Neuronal stem cell (in vitro differentiated cells): ENCODE measurements at places on chromosomes 6 and 20.

- H3K27me3 ChIP-seq = peaks cover 16% of the 10 kb centered on the region
- no peaks in the 10 kb centered on the region for H3K36me3 ChIP-seq
- H3K4me3 ChIP-seq = no peak overlapping the region
- no peak for DNase-seq
- peaks cover 12% of the 10 kb centered on the region for H3K4me1 ChIP-seq
- H3K27ac ChIP-seq = no peak overlapping the region
Observed at GRCh38 chr6:107716688-107717089, 107.4 kb downstream of the SCML4 start.

DNA sequence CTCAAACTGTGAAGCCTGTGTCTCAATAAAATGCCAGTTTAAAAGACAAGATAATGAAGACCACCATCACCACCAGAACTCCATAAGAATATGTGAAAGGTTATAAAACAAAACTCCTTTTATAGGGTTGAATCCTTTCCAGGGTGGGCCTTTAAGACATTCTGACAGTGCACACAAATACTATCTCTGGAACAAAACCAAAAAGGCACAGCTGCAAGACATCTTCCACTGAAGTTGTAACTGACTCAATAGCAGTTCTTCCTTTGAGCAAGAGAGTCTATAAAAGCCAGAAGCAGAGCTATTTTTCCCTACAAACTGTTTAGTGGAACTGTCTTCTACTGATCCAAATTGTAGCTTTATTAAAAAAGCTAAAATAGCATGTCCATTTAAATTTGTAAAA lies 81.6 kb downstream of the EPB41L2 start:
- H3K4me1 ChIP-seq = peaks cover 23% of the 10 kb centered on the region
- no peak overlapping the region for H3K27ac ChIP-seq
- DNase-seq = no peak

GRCh38 chr20:24999568-24999967 lies 7.0 kb upstream of the APMAP start:
- no peaks in the 10 kb centered on the region for H3K27me3 ChIP-seq
- no peak overlapping the region for H3K27ac ChIP-seq
- peaks cover 6% of the 10 kb centered on the region for H3K4me1 ChIP-seq
- H3K36me3 ChIP-seq = no peaks in the 10 kb centered on the region
- no peak for DNase-seq
- H3K4me3 ChIP-seq = no peak overlapping the region

GRCh38 chr6:46352541-46353268 lies 138.5 kb downstream of the RCAN2 start:
- H3K4me3 ChIP-seq = no peak overlapping the region
- no peak for DNase-seq

GRCh38 chr6:137165375-137166246 lies 7.8 kb downstream of the IL22RA2 start:
- H3K4me3 ChIP-seq = no peak overlapping the region
- no peaks in the 10 kb centered on the region for H3K36me3 ChIP-seq
- DNase-seq = no peak
- H3K4me1 ChIP-seq = no peaks in the 10 kb centered on the region
- H3K27me3 ChIP-seq = no peaks in the 10 kb centered on the region

GRCh38 chr20:1792274-1792673 lies 102.9 kb upstream of the SIRPA start:
- no peak overlapping the region for H3K4me3 ChIP-seq
- no peaks in the 10 kb centered on the region for H3K36me3 ChIP-seq
- H3K27me3 ChIP-seq = no peaks in the 10 kb centered on the region

DNA sequence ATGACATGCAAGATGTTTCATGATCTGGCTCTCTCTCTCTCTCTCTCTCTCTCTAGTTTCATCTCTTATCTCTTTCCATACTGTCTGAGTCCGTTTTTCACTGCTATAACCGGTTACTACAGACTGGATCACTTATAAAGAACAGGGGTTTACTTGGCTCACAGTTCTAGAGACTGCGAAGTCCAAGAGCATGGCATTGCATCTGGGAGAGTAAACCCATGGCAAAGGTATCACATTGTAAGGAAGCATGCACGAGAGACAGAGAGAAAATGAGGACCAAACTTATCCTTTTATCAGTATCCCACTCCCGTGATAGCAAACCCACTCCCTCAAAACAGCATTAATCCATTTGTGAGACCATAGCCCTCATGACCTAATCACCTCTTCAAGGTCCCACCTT lies 7.2 kb upstream of the AGPAT4 start:
- DNase-seq = no peak
- no peaks in the 10 kb centered on the region for H3K4me1 ChIP-seq
- no peaks in the 10 kb centered on the region for H3K27me3 ChIP-seq
- H3K36me3 ChIP-seq = no peaks in the 10 kb centered on the region
- H3K4me3 ChIP-seq = no peak overlapping the region

- no peak overlapping the region for H3K27ac ChIP-seq
- H3K36me3 ChIP-seq = no peaks in the 10 kb centered on the region
- no peaks in the 10 kb centered on the region for H3K27me3 ChIP-seq
- H3K4me1 ChIP-seq = no peaks in the 10 kb centered on the region
- DNase-seq = no peak
Observed at GRCh38 chr6:138805016-138805765, 9.3 kb downstream of the ECT2L start.

GRCh38 chr6:53251033-53251672 lies 97.6 kb downstream of the ELOVL5 start:
- H3K4me3 ChIP-seq = no peak overlapping the region
- H3K4me1 ChIP-seq = no peaks in the 10 kb centered on the region
- no peak for DNase-seq
- no peak overlapping the region for H3K27ac ChIP-seq

DNA sequence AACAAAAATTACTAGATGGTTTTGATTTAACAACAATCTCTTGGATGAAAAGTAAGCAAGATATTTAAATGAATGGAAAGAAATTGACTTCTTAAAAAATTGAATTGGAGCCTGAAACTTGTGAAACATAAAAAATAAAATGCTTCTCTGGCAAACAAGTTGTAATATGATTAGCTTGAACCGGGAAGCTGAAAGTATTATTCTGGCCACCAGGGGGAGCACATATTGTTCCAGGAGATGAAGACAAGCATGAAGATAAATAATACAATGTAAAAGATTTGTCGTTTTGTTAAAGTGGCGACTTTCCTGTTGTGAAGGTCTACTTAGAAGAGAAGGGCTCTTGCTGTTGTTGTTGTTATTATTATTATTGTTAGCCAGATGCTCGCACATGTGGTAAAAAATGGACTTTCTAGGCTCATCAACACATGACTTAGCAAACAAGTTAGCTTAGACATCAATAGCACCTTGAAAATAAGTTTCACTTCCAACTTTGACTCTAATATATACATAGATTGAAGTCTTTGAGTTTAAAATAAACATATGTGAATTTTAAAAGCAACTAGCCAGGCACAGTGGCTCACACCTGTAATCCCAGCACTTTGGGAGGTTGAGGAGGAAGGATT lies 14.2 kb downstream of the PAX1 start:
- no peaks in the 10 kb centered on the region for H3K36me3 ChIP-seq
- H3K4me3 ChIP-seq = no peak overlapping the region
- no peak overlapping the region for H3K27ac ChIP-seq
- H3K27me3 ChIP-seq = peaks cover 36% of the 10 kb centered on the region
- no peak for DNase-seq
- H3K4me1 ChIP-seq = no peaks in the 10 kb centered on the region

GRCh38 chr20:2879146-2879545 lies 5.9 kb downstream of the PTPRA start:
- peaks cover 3% of the 10 kb centered on the region for H3K36me3 ChIP-seq
- H3K27me3 ChIP-seq = no peaks in the 10 kb centered on the region
- no peak overlapping the region for H3K27ac ChIP-seq

GRCh38 chr20:47576516-47577033 lies 74.9 kb downstream of the NCOA3 start:
- H3K36me3 ChIP-seq = no peaks in the 10 kb centered on the region
- no peak for DNase-seq
- H3K27ac ChIP-seq = no peak overlapping the region

DNA sequence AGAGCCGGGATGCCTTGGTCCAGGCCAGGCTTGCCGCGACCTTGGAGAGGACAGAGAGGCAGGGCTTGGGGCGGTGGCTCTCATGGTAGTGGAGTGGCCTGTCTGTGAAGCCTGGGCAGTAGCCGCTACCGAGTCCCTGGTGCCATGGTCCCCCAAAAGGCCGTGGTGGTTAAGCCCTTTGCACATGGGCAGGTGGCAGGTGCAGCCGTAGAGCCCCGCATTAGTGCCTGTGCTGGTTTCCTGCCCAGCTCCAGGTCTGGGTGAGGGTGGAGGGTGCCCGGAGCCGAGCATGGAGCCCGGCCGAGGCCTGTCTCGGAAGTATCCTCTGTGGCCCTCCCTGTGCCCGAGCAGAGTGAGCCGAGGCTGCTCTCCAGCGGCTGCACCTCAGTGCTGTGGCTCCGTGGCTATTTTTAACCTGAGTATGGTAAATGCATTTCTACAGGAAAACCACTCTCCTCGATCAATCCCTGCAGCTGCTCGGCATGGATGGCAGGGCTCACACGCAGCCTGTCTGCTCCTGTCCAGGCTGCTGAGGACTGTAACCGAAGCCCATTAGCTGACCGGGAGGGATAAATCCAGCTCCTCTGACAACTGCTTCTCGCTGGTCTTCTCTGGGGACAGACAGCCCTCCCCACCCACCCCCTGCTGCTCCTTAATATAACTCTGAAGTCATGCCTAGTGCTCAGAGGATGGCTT lies 36.3 kb upstream of the GATA5 start:
- peaks cover 14% of the 10 kb centered on the region for H3K4me1 ChIP-seq
- DNase-seq = no peak
- H3K27me3 ChIP-seq = no peaks in the 10 kb centered on the region
- no peak overlapping the region for H3K27ac ChIP-seq
- no peak overlapping the region for H3K4me3 ChIP-seq

- H3K36me3 ChIP-seq = peaks cover 47% of the 10 kb centered on the region
- no peak overlapping the region for H3K27ac ChIP-seq
Observed at GRCh38 chr6:87174078-87174579, 18.8 kb downstream of the ZNF292 start.

DNA sequence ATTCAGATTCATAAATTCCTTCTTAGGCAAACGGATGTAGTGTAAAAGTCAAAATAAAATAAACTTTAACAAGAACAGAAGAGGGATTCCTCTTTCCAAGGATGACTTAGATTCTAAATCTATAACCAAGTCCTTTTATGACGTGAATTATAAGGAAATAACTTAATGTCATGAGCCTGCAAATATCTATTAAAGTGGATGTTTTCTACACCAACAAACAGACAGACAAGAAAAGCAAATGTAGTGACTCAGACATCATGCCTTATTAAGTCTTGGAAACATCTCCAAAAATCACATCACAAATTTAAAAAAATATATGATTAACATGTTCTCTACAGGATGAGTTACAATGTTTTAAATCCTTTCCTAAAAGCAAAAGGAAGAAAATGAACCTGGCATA lies 397.1 kb downstream of the ESR1 start:
- H3K27me3 ChIP-seq = no peaks in the 10 kb centered on the region
- peaks cover 10% of the 10 kb centered on the region for H3K36me3 ChIP-seq
- H3K27ac ChIP-seq = no peak overlapping the region
- H3K4me1 ChIP-seq = no peaks in the 10 kb centered on the region

DNA sequence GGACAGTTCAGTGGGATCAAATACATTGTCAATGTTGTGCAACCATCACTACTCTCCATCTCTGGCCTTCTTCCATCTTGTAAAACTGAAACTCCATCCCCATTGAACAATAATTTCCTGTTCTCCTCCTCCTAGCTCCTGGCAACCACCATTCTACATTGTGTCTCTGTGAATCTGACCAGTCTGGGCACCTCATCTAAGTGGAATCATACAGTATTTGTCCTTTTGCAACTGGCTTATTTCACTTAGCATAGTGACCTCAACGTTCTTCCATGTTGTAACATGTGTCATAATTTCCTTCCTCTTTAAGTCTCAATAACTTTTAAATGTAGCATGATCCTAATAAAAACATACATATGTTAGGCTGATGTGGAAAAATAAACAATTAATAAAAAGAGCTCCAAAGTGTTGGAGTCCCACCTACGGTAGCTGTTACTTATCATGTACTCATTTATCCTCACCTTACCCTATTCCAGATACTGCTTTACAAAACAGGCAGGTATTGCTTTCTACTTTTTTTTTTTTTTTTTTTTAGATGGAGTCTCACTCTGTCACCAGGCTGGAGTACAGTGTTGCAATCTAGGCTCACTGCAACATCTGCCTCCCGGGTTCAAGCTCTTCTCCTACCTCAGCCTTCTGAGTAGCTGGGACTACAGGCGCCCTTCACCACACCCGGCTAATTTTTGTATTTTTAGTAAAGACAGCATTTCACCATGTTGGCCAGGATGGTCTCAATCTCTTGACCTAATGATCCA lies 91.9 kb downstream of the TNFAIP3 start:
- no peak for DNase-seq
- no peak overlapping the region for H3K27ac ChIP-seq
- H3K4me3 ChIP-seq = no peak overlapping the region

DNA sequence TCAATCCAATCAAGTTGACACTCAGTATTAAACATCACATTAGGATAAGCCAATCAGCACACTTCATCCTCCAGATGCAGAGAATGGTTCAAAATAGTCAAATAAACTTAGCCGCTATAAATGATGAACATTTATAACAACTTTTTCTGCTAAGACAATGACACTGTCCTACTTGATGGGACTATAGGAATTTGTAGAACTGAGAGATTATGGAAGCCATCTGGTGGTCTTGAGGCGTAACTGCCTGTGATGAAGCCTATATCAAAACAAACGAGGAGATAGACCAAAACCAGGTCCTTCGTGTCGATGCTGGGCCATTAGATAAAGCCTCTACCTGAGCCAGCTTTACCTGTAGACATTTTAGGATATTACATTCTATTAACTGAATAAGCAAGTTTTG lies 631.1 kb downstream of the COL12A1 start:
- H3K36me3 ChIP-seq = no peaks in the 10 kb centered on the region
- H3K27ac ChIP-seq = no peak overlapping the region
- no peaks in the 10 kb centered on the region for H3K4me1 ChIP-seq
- no peaks in the 10 kb centered on the region for H3K27me3 ChIP-seq
- H3K4me3 ChIP-seq = no peak overlapping the region

- H3K36me3 ChIP-seq = peaks cover 2% of the 10 kb centered on the region
- H3K4me1 ChIP-seq = no peaks in the 10 kb centered on the region
- no peak overlapping the region for H3K27ac ChIP-seq
- no peaks in the 10 kb centered on the region for H3K27me3 ChIP-seq
- DNase-seq = no peak
Observed at GRCh38 chr6:104855507-104855906, 4.2 kb downstream of the HACE1 start.

DNA sequence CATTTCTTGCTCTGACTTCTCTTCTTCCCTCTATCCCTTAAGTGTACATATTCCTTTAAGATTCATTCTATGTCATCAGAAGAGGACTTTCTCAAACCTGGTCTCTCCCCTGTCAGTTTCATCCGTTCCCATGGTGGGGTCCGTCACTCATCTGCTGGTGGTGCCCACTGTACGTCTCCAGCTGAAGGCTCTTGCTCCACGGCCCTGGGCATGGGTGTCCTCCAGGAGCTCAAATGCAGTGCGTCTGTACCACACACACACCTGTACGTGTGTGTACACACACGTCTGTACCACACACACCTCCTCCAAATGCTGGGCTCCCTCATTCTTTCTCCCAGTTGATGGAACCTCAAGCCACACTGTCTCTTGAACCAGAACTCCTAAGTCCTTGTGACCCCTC lies 85.6 kb downstream of the CAP2 start:
- no peak overlapping the region for H3K27ac ChIP-seq
- peaks cover 8% of the 10 kb centered on the region for H3K36me3 ChIP-seq
- H3K4me1 ChIP-seq = peaks cover 5% of the 10 kb centered on the region
- DNase-seq = no peak
- no peaks in the 10 kb centered on the region for H3K27me3 ChIP-seq
- no peak overlapping the region for H3K4me3 ChIP-seq

- DNase-seq = no peak
- H3K4me1 ChIP-seq = no peaks in the 10 kb centered on the region
- no peaks in the 10 kb centered on the region for H3K27me3 ChIP-seq
- no peak overlapping the region for H3K4me3 ChIP-seq
Observed at GRCh38 chr20:19815553-19815991, 57.5 kb downstream of the RIN2 start.

GRCh38 chr6:127272576-127272975 lies 5.9 kb downstream of the RNF146 start:
- H3K27ac ChIP-seq = no peak overlapping the region
- no peak for DNase-seq
